Activated T-cell treated with anti-CD3 and anti-CD28 coated beads for 24 hours (primary cell): ENCODE measurements at places on chromosomes 3 and 15.
A peak's percentile ranks its signal among the peaks of the same experiment; 100 is the strongest.

- DNase-seq, result no peak
Observed at GRCh38 chr3:24166515-24166914, 221.4 kb downstream of the NR1D2 start.

- no peak for DNase-seq
Observed at GRCh38 chr15:94631608-94632007, 400.2 kb downstream of the MCTP2 start.

GRCh38 chr3:14857506-14857905 is 38.7 kb downstream of the FGD5 start:
- DNase-seq, result no peak

DNA sequence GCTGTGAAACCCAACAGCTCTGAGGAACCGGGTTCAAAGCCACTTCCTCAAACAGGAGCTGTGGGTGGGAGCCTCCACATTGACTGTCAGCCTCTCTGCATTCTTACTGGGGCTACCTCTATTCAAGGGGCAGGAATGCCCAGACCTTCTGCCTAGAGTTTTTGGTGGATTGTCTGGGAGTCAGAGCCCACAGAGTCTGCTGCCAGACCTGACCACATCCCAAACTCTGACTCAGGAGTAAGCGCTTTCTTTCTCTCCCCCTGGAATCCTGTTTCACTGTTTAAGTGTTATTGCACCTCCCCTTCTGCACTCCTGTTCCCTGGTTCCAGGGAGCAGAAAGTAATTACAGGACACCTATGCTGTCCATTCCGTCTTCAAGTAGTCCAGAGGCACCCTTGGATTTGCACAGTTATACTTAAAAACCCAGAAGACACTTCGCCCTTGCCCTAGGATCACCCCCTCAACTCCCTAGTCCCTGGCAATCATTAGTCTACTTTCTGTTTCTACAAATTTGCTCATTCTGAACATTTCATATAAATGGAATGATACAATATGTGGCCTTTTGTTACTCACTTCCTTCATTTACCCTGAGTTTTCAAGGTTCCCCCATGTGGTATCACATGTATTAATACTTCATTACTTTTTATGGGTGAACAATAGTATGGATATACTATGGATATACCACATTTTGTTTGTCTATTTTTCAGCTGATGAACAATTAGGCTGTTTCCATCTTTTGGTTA is 37.9 kb upstream of the TJP1 start:
- no peak for DNase-seq

- no peak for DNase-seq
Observed at GRCh38 chr3:128152419-128153155, 694 bp upstream of the EEFSEC start.

GRCh38 chr3:134606033-134607025 is 44.5 kb downstream of the KY start:
- DNase-seq, result no peak

- DNase-seq, result no peak
Observed at GRCh38 chr15:85545752-85546151, 165.3 kb downstream of the AKAP13 start.

DNA sequence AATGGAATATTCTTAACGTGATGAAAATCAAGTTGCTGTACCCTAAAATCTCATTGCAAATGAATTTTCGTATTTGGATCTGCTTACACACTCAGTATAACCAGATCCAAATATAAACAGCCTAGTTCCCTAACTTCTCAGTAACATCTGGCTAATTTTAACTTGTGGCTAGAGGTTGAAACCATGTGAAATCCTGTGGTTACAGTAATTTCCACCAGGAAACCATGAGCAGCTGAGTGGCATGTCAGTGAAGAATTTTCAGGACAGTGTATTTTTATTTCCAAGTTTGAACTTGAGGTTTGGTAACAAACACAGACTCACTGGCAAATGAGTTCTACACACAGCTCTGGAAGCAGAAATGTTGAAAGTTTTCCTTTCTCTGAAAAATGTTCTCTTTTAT is 754.1 kb downstream of the NR2F2 start:
- no peak for DNase-seq

- DNase-seq, result no peak
Observed at GRCh38 chr3:16190704-16191103, 16.2 kb downstream of the GALNT15 start.

DNA sequence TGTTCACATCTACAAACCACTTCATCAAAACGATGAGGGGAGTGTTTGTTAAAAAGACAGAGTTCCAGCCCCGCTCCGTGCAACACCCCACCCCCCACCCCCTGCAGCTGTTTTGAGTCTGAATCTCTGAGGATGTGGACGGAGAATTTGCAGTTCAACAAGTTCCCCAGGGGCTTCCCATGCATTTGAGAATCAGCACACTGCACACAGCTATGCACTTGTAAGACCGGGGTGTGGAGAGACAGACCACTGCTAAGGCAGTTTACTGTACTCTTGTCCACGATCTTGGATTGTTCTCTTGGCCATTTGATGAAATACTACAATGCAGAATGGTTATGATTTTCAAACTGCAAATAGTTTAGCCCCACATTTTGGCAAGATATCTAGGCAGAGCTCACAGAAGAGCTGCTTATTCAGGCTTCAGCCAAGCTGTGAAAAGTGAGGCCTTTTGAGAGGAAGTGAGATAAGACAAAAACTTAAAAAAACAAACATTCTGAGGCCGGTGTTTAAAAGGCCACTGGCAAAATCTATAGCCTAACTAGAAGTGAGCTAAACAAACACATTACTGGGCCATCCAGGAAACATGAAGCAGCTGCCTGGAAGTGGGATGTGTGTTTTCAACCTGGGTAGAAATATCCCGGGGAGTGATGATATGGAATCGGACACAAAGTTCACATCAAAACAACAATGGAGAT is 308.2 kb upstream of the ADAMTS9 start:
- no peak for DNase-seq

DNA sequence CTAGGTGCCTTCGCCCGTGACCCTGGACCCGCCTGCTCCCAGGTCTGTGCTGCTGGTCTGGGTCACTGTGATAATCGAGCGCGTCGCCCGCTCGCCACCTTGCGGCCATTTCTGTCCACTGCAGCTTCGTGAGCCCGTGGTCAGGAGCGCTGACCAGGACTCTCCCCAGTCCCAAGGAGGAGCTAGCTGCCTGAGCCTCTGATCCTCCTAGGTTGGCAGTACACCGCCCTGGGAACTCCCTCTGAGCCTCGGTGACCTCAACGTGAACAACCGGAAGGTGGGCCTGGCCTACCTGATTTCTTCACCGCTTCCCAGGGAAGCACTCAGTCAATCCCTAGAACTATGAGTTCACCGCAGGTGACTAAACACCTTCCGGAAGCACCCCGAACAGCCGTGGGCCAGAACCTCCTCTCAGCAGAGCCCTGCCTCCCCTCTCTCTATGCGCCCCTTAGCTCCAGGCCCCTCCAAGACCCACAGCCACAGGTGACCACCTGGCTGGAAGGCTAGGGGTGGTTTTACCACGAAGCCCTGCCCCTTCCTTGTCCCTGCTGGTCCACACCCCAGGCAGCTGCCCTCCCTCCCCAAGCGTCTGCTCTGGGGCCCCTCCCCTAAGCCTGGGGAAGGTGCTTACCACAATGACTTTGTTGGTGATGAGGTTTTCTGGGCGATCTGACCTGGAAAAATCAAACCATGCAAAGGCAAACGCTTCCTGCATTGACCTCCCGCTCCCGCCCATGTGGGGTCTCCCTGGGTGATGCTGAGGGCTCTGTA is 9.7 kb downstream of the PLA2G4D start:
- peak; percentile 23 for DNase-seq

DNA sequence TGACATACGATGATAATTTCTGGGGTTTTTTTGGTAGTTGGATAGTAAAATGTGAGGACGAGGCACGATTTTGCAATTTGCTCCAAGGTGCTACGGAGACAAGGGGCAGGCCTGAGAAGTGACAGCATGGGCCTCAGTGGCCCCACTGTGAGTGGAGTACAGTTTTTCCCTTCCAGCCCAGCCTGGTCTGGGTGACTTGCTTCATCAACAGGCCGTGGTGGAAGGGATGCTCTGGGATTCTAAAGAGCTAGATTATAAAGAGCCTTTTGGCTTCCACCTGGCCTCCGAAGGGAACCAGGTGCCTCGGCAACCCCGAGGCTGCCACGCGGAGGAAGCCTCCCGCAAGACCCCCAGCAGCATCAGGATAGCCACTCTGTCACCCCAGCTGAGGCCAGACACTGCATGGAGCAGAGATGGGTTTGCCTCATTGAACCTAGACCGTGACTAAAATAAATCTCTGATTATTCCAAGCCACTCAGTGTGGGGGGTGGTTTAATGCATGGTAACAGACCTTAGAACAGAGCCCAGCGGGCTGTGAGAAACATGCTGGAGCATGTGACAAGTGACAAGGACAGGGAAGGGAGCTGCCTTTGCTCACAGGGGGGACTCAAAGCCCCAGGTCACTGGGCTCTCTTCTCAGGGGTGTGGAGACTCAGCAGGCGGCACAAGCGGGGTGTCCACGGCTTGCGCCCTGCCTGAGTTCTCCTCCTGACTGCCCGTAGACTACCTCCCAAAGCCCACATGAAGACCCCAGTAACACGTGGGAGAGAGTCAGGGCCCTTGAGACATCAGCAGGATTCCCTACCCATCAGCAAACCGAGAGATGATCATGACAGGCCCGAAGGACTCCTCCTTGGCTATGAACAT is 22.6 kb upstream of the SLC41A3 start:
- DNase-seq, result no peak

DNA sequence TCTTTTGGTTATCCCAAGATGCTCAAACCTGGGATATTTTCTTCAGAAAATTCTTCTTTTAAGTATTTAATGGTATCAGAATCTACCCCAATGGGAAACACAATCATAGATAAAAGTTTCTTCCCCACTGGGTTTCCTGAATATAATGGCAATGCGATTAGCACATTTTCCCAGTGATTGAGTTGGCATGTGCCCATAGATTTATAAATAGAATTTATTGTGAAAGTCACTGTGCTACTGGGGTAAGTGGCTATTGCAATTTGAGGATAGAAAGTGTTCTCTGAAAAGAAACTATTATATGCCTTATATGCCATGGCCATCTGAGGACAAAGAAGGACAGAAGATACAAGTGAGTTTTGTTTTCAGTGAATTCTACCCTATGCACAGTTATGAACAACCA is 99.0 kb upstream of the RBMS3 start:
- DNase-seq, result no peak

DNA sequence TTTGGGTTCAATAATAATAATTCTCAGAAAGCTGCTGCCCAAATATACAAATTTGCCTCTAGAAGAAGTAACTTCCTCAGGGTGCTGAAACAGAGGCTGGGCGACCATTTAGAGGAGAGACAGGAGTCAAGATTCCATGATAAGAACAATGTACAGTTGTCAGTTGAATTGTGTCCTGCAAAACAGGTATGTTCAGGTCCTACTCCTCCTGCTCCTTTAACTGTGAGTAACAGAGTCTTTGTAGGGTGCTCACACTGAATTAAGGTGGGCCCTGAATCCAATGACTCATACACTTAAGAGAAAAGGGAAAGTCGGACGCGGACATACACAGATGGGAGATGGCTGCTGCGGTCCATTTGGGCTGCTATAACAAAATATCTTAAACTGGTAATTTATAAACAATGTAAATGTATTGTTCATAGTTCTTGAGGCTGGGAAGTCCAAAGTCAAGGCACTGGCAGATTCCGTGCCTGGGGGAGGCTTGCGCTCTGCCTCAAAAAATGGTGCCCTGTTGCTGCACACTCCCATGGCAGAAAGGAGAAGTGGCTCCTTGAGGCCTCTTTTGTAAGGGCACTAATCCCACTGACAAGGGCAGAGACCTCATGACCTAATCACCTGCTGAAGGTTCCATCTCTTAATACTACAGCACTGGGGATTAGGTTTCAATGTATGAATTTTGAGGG is 55.1 kb downstream of the MB21D2 start:
- DNase-seq, result no peak

- no peak for DNase-seq
Observed at GRCh38 chr15:99745370-99746086, 12.3 kb upstream of the LYSMD4 start.

DNA sequence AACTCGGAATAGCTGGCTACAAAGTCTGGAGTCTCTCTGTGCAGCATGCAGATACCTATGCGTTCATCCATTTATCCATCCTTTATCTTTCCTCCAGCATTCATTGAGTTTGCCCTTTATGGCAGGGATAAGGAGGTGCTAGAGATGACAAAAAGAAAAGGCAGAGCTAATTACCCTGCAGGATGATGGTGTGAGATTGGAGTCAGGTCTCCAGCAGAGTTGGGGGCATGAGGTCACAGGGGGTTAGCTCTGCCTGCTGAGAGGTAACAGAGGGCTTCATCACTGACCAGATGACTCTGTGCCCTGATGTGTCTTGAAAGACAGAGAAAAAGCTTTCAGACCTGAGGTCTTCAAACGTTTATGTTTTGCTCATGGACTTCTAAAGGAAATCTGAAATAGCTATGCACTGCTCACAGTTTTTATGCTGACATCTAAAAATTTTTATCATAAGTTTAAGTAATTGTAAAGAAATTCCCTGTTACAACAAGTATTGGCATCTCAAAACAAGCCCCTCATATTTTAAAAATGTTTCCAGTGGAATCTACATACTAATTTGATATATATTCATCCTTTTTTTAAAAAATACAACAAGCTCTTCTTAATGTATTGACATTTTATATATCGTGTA is 132.3 kb upstream of the ANKRD28 start:
- DNase-seq, result no peak

GRCh38 chr3:169493521-169494141 is 169.9 kb downstream of the MECOM start:
- DNase-seq, result no peak

DNA sequence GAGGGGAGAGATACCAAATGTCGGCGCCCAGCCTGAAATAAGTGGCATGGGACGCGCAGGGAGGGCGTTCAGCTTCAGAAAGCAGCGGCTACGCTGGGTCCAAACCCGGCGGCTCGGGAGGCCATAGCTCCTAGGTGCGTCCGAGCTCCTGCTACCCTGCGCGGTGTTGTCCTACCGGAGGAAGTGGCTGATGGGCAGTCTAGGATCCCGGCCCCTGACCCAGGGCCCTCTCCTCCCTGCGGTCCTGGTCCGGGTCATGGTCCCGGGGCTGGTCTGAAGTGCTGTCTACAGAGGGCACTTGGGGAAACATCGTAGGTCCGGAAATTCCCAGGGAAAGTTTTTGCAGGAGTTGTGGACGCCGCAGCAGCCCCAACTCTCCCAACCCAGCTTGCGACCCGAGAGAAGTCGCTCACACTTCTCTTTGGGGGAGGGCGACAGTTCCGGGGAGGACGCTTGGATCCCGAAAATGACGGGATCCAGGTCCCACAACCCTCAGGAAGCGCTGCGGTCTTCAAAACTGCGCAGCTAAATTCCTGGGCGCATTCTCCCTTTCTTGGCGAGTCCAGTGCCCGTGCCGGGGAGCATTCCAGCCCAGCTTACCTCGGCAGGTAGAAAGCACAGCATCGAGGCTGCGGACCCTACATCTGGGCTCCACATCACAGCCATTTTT is 9.1 kb upstream of the FOXB1 start:
- DNase-seq, result no peak

- no peak for DNase-seq
Observed at GRCh38 chr3:177469216-177469615, 271.9 kb upstream of the TBL1XR1 start.
